Globus pallidus (tissue), 1 donor: ENCODE measurements at places on chromosomes 16 and 17.

DNA sequence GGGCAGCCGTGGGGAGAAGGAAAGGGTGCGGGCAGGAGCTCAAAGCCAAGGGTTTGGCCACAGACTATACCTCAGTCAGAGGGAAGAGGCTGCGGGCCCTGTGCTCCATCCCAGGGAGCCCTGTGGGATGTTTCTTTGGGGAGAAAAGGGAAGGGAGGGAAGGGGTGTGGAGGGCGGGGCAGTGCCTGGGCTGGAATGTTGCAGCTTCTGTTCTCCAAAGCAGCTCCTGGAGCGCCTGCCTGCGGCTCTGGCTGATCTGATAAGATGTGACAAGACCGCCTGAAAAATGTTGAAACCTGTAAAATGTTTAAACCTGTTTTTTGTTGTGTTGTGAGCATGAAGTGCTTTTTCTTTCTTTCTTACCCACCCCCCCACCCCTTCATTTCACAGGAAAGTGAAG, 32.8 kb downstream of the WNT3 start:
- DNase-seq: no peak

GRCh38 chr17:17513626-17514025, 17.4 kb upstream of the RASD1 start:
- no peak for DNase-seq

DNA sequence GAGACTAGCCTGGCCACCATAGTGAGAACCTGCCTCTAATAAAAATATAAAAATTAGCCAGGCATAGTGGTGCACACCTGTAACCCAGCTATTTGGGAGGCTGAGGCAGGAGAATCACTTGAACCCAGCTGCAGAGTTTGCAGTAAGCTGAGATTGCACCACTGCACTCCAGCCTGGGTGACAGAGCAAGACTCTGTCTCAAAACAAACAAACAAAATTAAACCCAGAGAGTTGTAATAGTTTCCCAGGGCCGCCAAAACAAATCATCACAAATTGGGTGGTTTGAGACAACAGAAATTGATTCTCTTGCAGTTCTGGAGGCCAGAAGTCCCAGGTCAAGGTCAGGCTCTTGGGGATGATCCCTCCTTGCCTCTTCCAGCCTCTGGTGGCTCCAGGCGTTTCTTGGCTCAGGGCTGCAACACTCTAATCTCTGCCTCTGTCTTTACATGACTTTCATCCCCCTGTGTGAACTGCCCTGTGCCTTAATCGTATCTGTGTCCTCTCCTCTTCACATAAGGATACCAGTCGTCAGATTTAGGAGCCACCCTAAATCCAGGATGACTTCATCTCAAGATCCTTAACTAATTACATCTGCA, 100.3 kb upstream of the NOL11 start:
- no peak for DNase-seq

- DNase-seq: no peak
Measured at GRCh38 chr17:40909755-40910154, 24.7 kb upstream of the KRT20 start.

DNA sequence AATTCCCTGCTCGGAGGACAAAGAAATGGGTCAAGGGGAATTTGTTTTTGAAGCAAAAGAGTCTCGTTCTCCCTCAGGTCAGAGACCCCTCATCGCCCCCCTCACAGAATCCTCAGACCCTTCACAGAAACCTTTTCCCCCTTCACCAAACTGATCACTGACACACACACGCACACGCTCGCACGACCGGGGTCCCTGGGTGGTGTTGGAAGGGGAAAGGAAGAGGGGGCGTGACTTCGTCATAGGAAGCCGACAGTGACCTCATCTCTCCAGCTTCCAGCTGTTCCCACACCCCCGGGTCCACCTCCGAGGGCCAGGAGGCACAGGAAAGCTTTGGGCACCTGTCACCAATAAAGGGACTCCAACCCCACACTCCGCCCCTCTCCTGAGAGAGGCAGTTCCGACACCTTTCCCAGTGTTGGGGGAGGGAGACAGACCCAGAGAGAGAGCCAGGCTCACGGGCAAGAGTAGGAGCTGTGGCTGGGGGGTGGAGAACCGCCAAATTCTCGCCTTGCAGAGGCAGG, 1.2 kb downstream of the ASGR1 start:
- DNase-seq: no peak

- no peak for DNase-seq
Measured at GRCh38 chr16:66563574-66564334, 2.5 kb upstream of the CMTM1 start.

GRCh38 chr16:89049484-89050118, 44.1 kb upstream of the ACSF3 start:
- no peak for DNase-seq

- DNase-seq: no peak
Measured at GRCh38 chr17:64085650-64086005, 44.3 kb downstream of the ERN1 start.

DNA sequence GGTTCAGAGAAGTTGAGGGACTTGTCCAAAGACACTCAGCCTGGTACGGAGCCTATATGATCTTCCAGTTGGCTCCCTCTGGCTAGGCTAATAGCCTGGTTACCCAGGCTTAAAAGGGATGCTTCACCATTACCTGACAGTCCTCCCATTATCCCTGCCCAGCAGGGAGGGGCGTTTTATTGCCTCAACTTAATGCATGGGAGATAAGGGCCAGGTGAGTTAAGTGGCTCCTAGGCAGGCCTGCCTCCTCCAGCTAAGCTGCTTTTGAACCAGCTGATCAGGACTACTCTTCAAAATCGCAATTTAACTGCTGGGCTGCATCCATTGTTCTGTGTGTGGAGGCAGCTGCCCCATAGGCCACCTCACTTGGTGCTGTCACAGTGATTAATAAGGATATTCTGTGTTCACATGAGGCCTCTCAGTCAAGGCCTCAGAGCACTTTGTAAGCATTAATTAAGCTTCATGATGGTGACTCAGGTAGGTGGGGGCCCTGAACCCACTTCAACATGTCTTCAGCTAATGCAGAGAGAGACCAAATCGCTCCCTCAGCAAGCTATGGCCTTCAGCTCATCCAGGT, 27.9 kb downstream of the SMPD3 start:
- DNase-seq: no peak

DNA sequence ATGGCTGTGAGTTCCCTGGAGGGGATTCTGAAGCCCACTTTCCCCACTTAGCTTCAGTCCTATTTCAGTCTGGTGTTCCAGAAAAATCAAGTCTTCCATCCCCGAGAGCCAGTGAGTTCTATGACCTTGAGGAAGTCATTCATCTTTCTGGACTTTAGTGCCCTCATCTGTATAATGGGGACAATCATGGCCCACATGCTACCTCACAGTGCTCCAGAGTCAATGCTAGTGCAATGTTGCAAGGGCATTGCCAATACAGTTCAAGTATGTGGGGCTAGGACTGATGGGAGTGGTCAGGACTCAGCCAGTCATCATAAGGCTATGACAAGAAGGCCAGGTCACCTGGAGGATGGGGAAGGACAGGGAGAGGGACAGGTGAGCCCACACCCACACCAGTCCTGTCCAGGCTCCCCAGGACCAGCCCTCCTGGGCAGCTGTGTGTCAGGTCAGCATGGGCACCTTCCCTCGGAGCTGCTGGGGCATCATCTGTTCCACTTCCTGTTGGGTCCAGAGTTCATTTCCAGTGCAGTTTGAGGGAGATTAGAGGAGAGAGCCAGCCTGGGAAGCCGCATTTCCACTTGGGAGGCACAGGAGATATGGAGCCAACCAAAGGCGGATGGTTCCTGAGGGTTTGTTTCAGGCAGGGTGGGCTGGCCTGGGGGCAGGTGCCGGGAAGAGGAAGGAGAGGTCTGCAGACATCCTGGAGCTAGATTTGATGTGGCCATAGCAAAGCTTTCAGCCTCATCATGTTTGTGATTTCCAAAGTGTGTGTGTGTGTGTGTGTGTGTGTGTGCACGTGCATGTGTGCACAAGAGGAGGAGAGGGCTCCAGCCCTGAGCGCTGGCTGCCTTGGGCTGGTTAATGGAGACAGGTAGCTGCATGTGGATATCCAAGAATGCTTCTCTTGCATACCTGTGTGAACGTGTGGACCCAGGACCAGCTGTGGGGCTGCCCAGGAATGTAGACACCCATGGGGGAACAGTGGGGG, 3.9 kb upstream of the WNT9B start:
- no peak for DNase-seq

DNA sequence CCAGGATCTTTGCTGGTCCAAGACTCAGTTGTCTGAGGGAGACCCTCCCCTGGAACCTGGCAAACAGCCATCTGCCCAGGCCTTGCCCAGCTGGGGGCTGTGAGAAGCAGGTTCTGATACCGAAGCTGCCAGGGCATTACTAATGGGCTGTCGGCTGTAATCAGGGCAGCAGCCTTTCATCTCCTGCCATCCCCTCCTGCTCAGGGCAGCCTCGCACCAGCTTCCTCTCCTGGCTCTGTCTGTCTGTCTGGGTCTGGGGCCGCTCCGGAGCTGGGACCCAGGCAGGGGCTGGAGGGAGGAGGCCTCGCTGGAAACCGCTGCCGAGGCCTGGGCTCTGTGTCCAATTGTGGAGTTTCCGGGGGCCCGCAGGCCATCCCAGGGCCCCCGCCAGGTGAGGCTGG, 21.6 kb upstream of the BRD7 start:
- no peak for DNase-seq

DNA sequence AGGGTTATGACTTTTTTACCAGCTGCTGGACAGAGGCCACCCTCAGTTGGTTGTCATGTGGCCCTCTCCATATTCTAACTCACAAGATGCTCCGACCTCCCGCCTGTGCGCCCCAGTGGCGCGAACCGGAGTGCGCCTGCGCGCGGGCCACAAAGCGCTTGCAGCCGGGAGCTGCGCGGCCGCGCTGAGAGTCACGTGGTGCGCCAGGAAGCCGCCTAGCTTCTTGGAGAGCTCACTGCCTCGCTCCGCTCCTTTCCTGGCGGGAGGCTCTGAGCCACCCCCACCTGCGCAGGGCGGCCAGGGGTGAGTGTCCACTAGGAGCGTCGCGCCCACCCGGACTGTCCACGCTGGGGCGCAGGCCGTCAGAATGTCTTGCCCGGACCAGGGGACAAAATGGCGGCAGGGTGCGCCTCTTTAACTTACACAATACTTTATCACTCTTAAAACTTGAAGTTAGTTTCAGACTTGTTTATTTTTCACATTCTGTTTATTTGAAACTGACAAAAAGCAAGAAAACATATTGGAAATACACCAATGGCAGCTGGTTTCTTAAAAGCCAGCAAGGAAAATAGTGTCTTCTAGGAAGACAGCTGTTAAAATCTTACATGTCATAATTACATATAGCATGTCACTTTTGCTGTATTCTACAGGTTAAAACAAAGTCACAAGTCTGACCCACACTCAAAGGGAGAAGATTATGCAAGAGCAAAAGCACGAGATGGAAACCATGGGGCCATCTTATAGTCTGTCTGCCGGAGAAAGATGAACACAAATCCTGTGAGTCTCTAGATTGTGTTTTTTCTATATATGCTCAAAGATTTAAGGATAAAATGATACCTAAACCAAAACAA, 357.9 kb downstream of the CNTNAP4 start:
- no peak for DNase-seq

DNA sequence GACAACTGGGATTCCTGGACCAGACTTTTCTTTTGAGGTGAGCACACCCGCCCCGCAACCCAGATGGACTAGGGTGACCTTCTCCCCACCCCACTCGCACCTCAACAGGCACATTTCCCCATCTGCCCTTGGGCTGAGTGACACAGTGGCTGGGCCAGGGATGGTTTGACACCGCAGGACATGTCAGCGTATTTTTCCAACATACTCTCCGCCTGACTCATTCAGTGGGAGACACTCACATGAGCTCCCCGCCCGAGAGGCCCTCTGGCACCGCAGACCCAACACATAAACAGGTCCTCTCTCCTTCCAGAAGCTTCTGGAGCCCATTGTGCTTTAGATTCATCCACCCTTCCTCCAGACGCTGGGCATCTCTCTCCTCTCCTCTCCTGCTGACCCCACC, 69.4 kb downstream of the ZDHHC7 start:
- no peak for DNase-seq

- DNase-seq: no peak
Measured at GRCh38 chr16:31276600-31276999, 16.8 kb downstream of the ITGAM start.

DNA sequence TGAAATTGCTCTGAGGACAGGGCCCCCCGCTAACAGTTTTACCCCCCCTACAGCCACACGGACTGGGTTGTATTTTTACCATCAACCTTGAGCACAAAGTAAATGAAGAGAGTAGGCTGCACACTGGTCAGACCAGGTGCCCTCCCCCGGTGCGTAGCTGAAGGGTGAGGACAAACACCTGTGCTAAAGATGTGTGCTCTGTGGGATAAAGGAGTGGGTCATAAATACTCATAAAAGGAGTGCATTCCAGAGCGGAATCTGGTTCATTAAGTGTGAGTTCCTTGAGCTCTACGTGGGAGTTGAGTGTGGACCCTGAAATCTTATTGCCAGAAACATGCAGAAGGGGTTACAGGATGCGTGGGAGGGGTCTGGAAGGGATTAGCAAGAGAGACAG, 217.0 kb downstream of the CCDC182 start:
- DNase-seq: no peak

DNA sequence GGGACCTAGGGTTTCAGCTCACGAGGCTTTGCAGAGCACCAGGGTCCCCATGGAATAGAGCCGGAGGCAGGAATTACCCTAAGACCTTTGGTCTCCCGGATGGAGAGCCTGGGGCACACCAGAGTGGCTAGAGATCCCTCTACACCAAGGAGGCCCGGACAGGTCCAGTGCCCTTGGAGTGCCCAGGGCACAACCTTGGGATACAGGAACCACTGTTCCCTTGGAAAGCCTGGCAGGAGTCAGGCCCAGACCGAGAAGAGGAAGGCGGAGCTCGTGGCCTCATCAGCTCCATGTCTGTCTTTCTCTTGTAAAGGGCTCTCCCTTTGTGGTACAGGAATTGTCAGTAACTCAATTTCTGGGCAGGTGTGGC, 3.8 kb upstream of the DBNDD1 start:
- DNase-seq: no peak

DNA sequence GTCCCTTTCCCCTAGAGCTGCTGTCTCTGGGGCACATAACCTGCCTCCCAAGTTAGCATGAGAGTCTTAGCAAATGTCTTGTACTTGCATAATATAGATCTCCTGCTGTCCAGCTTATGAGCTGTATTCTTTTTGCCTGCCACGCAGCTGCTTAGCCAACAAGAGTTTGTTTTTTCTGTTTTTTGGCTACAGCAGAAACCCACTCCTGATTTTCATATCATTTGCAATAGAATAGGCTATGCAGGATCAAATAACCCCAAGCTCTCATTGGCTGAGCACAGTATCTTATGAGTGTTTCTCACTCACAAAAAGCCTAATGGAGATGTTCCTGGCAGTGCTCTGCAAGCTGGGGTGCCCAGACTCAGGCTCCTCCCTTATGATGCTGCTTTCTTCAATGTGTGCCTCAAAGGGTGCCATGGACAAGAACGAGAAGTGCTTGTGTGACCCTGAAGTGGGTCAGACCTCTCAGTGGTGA, 23.1 kb downstream of the B9D1 start:
- no peak for DNase-seq

DNA sequence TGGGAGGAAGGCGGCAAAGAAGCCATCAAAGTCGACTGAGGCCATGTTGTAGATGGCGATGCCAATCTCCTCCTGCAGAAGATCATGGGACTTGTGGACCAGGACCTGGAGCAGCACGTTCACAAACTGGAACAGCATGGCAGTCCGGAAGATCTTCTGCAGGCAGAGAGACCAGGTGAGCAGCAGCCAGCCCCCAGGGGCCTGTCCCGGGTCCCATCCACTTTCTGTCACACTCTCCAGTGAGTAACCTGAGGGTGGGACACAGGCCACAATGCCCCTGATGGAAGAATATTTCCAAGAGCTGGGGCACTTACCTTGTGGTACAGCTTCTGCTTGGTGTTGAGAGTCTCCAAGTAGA, 38.0 kb upstream of the GSG1L start:
- no peak for DNase-seq
